ENCODE measurements at places on chromosomes 1 and 21. TPM values are rescaled to one million over a fixed set of nuclear protein-coding genes. Genes with fewer than 3 reads are reported as not detected.

The LIPI gene
- not detected for total RNA-seq

The OPRD1 gene
- total RNA-seq, result not detected

The LRRIQ3 gene
- total RNA-seq, result 0.56 TPM

The MASP2 gene
- total RNA-seq, result not detected

- DNase-seq, result no peak
Measured at GRCh38 chr1:246020211-246020954, 486.7 kb downstream of the SMYD3 start.

GRCh38 chr1:235888119-235888643, 21.5 kb upstream of the LYST start:
- no peak for DNase-seq

DNA sequence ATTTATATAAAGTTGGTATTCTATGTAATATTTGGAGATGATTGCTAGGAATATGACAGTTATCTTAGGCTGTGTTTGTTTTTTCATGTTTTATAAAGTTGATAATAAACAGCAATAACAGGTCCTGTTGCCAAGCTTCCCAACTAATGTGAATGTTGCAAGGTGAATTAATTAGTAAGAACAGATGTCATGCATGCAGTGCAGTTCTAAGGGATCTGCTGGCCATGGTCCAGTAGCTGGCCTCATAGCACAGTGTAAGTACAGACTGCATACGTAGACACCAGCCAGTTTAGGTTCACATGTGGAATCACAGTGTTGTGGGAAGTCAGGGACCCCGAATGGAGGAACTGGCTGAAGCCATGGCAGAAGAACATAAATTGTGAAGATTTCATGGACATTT, 478.2 kb downstream of the NEGR1 start:
- no peak for DNase-seq

DNA sequence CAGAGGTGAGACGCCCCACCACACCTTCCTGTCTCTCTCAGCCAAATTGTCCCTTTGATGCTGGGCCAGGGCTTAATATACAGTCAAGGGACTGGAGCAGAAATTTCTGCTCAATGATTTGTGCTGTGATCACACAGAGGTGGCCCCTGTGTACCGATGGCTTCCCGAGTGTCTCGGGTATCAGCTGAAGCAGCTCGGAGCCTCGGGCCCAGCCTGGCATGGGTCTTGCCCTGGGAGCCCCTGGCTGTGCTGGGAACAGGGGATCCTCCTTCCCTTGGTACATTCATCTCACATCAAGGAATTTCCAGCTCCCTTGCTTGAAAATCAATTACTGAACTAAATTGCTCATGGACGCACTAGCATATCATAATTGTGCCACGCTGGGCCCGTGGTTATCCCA, 148.8 kb upstream of the C1orf174 start:
- no peak for DNase-seq

- DNase-seq, result no peak
Measured at GRCh38 chr21:42672699-42673458, 19.5 kb downstream of the PDE9A start.

DNA sequence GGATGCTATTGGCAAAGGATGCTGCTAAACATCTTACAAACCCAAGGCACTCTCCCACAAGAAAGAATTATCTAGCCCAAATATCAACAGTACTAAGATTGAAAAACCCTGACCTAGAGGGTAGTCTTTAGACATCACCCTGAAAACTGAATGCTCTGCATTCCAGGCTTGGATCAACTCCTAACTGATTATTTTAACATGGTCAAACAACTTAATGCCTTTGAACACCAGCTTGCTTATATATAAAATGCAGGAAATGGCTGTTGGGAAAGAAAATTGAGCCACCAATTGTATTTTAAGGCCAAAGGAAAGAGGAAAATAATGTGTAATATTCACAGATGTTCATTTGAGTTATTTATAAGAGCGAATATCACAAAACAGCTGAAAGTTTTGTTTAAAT, 72.2 kb upstream of the C1orf87 start:
- DNase-seq, result no peak

DNA sequence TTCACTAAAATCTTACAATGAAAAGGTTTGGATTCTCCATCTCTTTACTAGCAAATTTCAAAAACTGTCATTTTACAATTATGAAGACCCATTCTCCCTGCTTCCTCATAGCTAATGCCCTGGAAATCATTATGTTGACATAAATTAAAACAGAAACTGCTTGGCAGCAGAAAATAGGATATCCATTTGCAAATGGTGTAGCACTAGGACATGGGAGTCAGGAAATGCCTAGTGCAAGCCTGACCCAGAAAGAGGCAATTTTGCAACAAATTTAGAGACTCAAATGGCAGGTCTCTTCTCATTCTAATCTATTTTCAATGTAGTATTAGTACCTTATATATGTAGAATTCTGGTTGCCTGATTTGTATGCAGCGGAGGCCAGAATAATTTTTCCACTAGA, 2.2 kb downstream of the GBP5 start:
- no peak for DNase-seq

DNA sequence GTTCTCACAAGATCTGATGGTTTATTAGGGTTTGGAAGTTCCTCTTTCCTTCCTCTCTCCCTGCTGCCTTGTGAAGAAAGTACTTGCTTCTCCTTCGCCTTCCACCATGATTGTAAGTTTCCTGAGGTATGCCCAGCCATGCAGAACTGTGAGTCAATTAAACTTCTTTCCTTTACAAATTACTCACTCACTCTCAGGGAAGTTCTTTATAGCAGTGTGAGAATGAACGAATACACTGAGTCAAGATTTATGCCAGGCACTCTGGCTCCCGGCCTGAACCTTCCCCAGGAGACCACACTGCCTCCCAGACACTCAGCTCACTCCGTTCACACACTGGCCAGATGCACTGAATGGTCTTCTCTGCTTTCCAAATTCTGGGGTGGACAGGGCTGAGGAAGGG, 308.3 kb upstream of the AJAP1 start:
- no peak for DNase-seq

DNA sequence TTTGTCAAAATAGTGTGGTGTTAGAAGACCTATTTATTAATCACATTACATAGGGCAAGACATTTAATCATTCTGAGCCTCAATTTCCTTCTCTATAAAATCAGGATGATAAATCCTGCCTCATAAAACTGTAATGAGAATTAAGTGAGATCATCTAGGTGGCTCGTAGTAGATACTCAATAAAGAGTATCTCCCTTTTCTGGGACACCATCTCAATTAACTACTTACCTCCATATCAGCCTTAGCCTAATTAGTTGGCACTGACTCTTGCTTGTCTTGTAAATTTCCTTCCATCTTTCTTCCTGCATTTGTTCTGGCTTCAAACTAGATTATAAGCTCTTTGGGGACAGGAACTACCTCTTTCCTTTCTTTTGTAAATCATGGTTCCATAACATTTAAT, 102.6 kb upstream of the TNR start:
- no peak for DNase-seq

DNA sequence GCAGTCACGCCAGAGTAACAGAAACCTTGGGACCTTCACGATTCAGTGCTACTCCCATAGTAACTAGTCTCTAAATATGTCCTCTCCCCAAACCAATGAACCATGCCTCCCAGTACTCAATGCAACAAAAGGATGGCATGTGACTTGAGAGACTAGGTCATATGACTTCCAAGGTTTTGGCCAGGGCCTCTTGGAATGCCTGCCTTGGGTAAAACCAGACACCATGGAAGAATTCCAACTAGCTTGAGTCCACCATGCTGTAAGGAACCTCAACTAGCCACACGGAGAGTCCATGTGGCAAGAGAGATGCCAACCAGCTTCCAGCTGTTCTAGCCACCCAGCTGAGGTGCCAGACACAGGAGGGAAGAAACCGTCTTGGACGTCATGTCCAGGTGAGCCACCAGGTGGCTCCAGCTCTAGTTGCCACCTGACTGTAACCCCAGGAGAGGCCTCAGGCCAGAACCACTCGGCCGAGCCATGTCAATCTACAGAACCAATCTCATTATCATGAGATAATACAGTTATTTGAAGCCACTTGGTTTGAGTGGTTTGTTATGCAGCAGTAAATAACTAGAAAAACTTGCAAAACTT, 115.0 kb downstream of the SYF2 start:
- peak; percentile 12 for DNase-seq

Data from dermis blood vessel endothelial cell (primary cell).